Stimulated activated CD8-positive, alpha-beta memory T cell treated with anti-CD3 and anti-CD28 coated beads, Interleukin-4, amount 100 ng/mL, for 4 hours (primary cell): ENCODE measurements at places on chromosomes 1 and 21.

DNA sequence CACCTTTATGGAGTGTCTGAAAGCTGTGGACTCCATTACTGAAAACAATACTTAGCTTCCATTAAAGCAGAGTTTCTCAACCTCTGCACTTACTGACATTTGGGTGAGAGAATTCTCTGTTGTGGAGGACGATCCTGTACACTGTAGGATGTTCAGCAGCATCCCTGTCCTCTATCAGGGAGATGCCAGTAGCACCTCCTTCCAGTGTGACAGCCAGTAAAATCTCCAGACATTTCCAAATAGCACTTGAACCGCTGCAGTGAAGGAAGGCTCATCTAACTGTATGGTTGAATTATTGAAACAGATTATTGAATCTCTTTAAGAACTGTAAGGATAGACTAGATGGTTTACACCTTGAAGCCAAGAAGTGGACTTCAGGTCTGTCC, 3.1 kb downstream of the PRDM2 start:
- no peak for DNase-seq

GRCh38 chr21:46057710-46058241, 40.1 kb upstream of the COL6A2 start:
- no peak for DNase-seq

DNA sequence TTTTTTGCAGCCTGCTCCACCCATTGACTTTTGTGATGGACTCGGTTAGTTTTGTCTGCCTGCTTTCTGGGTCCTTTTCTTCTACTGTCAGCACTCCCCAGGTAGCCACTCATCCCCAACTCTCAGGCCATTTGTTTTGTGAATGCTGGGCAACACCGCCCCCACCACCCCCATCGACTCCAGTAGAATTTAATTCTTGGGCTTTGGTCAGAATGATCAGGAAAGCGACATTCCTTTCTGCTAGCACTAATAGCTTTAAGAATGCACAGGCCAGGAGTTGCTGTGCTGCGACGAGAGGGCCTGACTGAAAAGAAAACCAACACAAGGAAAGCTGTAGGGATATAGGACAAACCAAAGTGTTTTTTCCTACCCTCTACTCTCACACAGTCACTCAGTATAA, 144.4 kb downstream of the CDC7 start:
- DNase-seq: no peak

GRCh38 chr1:23118957-23119792, 49.5 kb downstream of the LUZP1 start:
- no peak for DNase-seq

GRCh38 chr21:17834639-17835354, 15.6 kb upstream of the C21orf91 start:
- DNase-seq: no peak

GRCh38 chr1:232012773-232013386, 386.3 kb downstream of the DISC1 start:
- no peak for DNase-seq

DNA sequence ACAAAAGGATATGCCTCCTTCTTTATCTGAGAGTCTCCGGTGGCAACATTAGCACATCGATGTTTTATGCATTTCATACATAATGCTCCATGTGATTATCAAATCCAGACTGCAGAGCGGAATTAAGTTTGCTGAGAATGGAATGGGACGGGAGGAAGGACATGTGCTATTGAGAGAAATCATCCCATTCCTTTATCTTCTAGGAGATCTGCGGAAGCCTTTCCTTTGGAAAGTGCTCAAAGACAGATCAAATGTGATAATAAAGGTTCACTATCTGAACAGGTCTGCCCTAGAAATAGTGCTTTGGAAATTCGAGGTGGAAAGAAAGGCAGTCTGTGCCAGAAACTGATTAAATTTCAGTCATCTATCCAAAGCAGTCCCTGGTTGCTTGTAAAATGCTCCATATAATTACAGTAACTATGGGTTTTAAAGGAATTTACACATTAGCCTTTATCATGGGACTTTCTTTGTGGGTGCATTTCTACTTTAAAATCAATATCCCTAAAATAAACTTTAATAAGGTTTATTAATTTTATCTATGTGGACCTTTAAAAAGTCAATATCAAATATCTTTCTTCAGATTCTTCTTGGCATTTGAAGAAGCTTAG, 473.5 kb upstream of the ADGRL2 start:
- no peak for DNase-seq

DNA sequence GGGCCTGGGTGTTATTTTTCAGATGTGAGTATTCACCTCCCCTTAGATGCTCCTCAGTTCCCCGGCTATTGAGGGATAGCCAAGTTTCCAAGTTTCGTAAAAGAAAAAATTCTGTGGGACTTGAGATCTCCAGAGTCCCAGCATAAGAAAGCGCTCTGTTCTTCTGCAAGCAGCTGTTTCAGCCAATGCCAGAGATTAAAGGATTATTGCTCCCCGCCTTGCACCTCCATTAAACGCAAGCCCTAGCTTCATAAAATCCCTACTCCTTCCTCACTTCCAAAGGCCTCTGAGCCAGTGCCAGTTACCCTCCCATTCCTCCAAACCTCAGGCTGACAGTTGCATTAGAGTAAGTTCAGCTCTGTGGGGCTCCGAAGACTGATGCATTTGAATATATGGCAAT, 56.4 kb downstream of the CHIA start:
- no peak for DNase-seq

DNA sequence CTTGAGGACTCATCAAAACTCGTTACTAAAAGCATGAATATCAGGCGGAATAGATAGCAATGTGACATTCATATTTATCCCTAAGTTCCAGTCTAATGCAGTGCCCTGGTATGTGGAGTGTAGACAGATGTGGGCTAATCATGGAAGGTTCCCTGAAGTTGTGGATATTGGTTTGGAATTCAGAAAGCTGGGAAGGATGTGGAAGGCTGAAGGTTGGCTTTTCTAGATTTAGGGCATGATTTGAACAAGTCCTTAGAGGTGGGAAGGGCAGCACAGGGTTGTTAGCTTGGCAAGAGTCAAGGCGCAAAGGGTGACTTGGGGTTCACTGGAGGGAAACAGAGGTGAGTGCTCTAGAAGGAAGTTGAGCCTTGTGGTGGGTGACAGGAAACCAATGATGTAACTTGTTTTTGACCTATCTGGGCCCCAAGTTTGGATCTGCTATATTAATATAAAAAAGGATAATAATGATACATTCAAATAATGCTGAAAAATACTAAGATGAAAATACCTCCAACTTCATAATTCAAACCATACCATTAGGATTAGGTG, 21.9 kb downstream of the LGALS8 start:
- no peak for DNase-seq
